ENCODE measurements at places on chromosomes 13 and 19. TPM values are rescaled to one million over a fixed set of nuclear protein-coding genes. Genes with fewer than 3 reads are reported as not detected.
A peak's percentile ranks its signal among the peaks of the same experiment; 100 is the strongest.

GRCh38 chr19:47518139-47518538 is 3.3 kb upstream of the NAPA start:
- DNase-seq = no peak

DNA sequence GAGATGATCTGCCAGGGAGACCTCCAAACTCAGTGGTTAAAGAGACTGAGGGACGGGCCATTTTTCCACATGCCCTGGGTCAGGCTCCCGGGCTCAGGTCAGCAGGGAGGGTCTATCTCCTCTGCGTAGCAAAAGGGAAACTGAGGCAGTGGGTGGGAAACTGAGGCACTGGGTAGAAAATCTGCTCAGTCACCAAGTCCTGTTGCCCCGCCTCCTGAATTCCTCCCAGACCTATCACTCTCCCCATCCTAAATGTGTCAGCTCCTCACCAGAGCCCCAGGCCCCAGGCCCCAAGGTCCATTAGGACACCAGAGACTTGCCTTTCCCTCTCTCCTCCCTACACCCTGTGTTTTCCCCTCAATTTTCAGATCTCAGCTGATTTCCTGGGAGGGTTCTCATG is 2.4 kb downstream of the CD320 start:
- DNase-seq = peak; percentile 31

DNA sequence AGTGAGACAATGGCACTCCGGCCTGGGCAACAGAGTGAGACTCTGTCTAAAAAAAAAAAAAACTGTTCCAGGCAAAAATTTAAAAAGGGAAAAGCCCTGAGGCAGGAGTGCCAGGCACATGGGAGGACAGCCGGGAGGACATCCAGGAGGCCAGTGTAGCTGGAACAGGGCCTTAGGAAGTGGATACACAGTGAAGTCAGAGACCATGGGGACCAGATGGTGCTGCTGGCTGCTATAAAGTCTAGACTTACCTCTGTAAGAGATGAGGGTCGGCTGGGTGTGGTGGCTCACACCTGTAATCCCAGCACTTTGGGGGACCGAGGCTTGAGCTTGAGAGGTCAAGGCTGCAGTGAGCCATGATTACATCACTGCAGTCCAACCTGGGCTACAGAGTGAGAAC is 15.0 kb downstream of the HAS1 start:
- DNase-seq = no peak

DNA sequence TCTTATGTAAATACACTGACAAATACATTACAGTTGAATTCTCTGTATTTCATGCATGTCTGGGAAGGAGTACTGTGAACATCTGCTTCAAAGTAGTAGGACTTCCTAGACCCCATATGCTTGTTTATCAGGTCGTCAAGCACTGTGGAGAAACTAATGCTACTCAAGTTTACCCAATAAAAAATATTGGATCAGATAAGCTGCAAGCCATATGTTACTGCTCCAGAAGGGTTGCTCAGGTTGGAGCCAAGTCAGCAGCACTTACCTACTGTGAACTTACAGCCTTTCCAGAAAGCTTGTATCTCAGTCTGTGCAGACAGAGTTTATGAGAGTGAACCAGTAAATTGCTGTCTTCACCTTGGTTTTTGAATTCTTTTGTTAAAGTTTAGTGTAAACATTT is 36.2 kb downstream of the SLAIN1 start:
- DNase-seq = no peak

GRCh38 chr13:20955496-20955895 is 53.0 kb upstream of the XPO4 start:
- DNase-seq = no peak

DNA sequence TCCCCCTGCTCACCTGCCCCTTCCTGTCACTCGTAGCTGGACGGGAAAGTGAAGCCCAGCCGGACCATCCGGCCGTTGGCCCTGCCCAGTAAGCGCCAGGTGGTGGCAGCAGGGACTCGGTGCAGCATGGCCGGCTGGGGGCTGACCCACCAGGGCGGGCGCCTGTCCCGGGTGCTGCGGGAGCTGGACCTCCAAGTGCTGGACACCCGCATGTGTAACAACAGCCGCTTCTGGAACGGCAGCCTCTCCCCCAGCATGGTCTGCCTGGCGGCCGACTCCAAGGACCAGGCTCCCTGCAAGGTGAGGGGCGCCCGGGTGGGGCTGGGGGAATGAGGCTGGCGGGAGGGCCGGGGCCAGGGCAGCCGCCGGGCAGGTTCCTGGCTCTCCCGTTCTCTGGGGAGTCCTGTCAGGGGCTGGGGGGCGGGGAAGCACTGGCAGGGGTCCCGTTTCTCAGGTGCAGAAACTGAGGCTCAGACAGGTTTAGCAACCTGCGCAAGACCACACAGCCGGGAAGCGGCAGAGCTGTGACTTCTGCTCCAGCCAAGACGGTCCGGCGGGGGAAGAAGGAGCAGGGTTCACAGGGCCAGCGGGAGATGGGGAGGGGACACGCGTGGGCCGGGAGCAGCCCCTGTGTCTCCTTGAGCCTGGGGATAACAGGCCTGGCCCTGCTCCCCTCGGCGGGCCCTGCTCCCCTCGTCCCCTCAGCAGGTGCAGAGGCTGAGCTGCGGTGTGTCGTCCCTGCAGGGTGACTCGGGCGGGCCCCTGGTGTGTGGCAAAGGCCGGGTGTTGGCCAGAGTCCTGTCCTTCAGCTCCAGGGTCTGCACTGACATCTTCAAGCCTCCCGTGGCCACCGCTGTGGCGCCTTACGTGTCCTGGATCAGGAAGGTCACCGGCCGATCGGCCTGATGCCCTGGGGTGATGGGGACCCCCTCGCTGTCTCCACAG is 5.3 kb downstream of the GZMM start:
- peak; percentile 39 for DNase-seq

- no peak for DNase-seq
These were observed 124.0 kb upstream of the RNF113B start for GRCh38 chr13:98300956-98301641.

DNA sequence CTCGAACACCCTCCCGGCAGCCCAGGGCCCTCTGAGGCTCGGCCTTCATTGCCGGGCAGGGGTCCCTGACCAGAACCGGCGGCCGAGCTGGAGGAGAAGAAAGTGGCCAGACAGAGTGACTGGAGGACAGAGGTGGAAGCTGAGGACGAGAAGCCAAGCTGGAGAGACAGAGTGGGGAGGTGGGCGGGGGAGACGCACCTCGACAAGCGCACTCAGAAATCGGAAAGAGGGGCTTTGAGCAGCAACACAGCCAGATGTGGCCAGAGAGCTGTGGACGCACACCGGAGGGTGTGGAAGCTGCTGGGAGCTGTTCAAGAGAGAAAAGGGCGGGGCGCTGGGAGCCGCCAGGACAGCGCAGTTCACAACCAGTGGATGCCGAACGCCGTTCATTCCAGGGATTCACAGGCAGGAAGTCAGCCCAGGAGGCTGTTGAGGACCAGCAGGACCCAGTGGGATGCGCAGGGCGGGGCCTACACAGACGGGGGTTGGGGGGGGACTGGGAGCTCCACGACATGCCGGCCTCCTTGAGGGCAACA is 28.2 kb upstream of the C13orf46 start:
- DNase-seq = no peak

DNA sequence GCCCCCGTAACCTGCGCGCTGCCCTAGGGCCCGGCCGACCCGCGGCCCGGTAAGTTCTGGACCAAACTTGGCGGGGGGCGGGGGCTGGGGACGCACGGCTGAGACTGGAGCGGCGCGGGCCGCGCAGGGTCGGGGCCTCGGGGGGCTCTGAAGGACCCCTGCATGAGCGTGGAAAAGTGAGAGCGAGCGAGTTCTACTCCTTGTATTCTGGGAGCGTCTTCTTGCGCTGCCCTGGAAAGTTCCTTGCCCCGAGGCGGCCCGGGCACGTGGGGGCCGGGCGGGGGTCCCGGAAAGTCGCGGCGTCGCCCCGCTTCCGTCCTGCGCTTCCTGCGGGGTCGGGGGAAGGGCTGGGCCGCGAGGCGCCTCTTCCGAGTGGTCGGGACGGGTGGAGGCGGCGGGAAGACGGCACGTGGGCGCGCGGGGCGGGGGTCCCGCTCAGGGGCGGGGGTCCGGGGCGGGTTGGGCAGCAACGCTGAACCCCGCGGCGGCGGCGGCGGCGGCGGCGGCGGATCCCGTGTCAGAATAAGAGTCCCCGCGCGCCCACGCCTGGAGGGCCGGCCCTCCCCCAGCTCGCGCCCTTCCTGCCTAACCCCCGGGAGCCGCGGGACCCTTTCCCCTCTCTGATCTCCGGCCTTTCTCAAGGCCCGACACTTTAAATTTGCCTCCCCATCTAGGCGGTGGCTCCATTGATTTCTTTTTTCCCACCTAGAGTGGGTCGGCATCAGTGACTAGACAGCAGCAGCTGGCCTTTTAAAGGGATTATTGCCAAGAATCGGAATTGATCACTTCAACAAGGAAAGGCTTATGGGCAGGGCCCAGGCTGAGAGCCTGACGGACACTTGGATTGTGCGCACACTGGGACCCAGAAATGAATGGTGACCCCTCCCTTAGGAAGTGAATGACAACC is 749 bp downstream of the GATAD2A start:
- no peak for DNase-seq

GRCh38 chr13:27008733-27009132 is 162.9 kb downstream of the USP12 start:
- no peak for DNase-seq

GRCh38 chr19:6467384-6467783 is 3.3 kb downstream of the CRB3 start:
- DNase-seq = no peak

DNA sequence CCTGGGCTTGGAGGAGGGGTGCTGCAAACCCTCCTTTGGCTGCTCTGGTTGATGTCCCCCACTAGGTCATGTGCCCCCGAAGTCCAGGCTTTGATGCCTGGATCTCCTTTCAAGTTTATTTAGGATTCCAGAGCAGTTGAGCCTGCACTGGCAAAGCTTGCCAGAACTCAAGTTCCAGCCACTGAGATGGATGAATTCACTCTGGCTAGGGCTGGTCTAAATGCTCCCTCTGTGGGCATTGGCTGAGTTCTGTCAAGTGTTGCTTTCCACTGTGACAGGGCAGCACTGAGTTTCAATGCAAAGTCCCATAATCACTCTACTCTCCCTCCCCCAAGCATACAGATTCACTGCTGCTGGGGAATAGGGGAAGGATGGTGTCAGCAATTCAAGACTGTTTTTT is 17.8 kb upstream of the LMO7 start:
- DNase-seq = no peak

GPR12 gene
- total RNA-seq = 0.65 TPM

CEACAM5 gene
- 0.36 TPM for total RNA-seq

ZNF780A gene
- total RNA-seq = 31.3 TPM

PCDH20 gene
- total RNA-seq = 0.49 TPM

CNN1 gene
- total RNA-seq = 301 TPM
